Posterior cingulate gyrus (tissue), 11 donors: ENCODE measurements at places on chromosomes 7 and 10.

- DNase-seq: no peak
Observed at GRCh38 chr7:17234030-17234397, 64.4 kb upstream of the AHR start.

DNA sequence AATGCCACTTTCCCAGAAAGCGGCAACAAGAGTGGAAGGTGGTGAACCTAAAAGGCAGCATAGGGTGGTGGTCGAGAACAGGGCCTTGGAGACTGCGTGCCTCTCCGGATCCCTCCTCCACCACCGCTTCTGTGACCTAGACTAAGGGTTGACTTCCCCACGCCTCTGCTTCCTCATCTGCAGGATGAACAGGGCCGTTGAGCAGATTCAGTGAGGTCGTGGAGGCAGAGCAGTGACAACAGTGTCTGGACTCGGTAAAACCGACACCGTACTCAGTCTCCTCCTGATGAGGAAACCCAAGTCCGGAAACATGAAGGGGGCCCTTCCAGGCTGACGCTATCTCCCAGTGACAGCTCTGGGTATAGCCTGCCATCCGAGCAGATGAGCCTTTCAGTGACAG, 162.6 kb downstream of the CELF2 start:
- DNase-seq: no peak

DNA sequence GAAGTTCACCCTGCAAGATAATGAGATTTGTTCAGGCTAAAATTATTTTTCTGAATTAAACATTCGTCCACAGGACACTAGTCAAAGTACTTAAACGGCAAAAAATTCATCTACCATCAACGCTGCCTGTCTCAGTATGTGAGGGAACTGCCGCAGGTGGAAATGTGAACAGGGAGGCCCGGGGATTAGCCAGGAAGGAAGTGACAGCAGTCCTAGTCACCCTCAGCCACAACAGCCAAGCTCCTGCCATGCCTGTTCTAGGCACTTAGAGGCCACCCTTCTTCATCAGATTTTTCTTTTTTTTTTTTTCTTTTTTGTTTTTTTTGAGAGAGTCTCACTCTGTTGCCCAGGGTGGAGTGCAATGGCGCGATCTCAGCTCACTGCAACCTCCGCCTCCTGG, 9.4 kb downstream of the NUDT5 start:
- no peak for DNase-seq

DNA sequence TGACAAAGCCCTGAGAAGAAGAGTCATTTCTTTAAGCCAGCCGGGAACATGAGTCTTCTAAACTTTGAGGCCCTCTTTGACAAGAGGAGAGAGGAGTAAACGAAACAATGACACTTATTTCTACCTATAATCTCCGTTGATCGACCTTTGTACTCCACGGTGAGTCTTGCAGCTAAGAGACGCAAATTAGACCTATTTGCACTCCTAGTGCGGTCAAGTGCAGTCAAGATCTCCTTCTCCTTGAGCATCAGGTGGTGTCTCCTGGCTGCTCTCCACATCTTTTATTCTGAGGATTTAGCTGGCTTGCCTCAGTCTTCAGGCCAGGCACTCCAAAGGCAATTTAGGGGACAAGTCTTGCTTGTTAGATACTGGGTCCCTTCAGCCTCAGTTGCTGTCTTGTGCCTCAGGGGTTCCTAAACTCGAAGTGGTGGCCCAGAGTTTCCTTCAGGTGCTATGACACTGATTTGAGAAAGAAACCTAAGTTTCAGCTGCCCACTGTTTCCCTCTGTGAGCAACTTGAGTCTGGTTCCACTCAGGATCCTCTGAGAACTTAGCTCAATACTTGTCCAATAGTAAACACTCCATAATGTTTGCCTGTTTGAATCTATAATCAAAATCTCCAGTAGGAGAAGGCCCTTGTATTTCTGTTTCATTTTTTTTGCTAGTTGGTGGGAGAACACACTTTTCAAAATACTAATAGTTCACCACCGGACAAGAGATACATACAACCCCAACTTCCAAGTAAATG, 312.9 kb downstream of the RNLS start:
- DNase-seq: no peak

- no peak for DNase-seq
Observed at GRCh38 chr10:84991301-84991700, 662.9 kb downstream of the CCSER2 start.

- peak; percentile 89 for DNase-seq
Observed at GRCh38 chr7:157339777-157340677, 3.2 kb downstream of the DNAJB6 start.

- peak; percentile 42 for DNase-seq
Observed at GRCh38 chr7:105691680-105692564, 110.6 kb upstream of the EFCAB10 start.

- DNase-seq: no peak
Observed at GRCh38 chr7:24301703-24302102, 17.7 kb downstream of the NPY start.

GRCh38 chr7:17661982-17662585, 278.2 kb downstream of the SNX13 start:
- no peak for DNase-seq

DNA sequence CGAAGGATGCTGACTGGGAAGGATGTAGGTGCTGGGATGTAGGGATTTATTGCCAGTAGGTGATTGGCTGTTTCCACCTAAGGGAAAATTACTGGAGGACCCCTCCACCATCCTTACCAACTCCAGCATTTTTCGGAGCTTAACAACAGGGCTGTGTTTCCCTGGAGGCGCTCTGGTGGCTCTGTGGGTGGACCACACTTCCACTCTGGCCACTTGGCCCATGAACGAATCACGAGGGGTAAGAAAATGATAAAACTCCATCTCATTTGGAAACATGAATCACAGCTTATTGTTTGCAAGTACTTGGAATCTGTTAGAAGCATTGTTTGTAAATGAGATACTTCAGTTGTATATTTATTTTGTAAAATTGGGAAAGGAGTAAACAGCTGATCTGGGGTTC, 3.0 kb downstream of the DOCK1 start:
- DNase-seq: no peak

DNA sequence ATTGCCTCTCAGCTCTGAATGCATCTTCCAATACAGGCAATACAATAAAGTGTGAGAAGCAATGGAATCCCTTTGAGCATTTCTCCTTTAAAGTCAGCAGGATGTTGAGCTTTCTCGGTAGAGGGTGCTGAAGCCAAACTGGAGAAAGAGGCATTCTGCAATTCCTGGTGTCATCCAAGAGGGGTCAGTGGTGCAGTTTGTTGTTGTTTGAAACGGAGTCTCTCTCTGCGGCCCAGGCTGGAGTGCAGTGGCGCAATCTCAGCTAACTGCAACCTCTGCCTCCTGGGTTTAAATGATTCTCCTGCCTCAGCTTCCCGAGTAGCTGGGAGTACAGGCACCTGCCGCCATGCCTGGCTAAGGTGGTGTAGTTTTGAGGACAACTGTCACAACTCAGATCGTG, 486.5 kb downstream of the CALN1 start:
- no peak for DNase-seq

DNA sequence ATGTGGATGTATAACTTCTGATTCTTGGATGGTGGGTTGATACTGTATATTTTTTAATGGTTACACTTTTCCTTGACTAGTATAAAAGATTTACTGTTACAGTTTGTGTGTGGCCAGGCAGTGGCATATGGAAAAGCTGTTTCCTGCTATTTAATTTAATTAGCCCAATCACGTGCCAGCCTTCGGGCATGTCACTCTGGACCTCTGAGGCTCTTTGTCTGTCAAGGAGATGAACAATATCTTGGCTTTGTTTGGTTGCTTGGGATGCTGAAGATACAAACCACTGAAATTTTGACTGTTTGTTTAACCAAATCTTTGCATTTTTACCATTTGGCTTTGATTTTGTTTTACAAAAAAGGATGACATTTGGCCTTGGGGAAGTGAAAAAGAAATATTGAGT, 185.0 kb downstream of the HDAC9 start:
- peak; percentile 77 for DNase-seq

- DNase-seq: no peak
Observed at GRCh38 chr7:40647719-40648118, 512.9 kb downstream of the SUGCT start.

DNA sequence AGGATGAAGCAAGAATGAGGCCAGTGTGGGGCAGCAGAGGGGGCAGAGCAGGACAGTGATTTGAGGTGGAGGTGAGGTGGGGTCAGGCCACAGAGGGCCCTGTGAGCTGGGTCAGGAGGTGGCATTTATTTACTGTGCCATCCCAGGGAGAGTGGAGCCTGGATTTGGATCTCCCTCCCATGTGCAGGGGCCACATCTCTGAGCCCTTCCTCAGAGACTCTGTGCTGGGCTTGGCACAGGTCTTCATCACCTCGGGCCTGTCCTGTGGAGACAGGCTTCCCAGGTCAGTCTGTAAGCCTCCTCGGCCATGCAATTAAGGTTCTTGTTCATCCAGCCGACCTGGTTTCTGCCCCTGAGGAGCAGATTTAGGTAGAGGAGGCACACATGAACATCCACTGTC, 40.9 kb downstream of the ZNF777 start:
- no peak for DNase-seq
